ENCODE measurements at places on chromosomes 12 and 14.

GRCh38 chr12:13195785-13196129 lies 769 bp upstream of the EMP1 start:
- DNase-seq = peak; percentile 20

DNA sequence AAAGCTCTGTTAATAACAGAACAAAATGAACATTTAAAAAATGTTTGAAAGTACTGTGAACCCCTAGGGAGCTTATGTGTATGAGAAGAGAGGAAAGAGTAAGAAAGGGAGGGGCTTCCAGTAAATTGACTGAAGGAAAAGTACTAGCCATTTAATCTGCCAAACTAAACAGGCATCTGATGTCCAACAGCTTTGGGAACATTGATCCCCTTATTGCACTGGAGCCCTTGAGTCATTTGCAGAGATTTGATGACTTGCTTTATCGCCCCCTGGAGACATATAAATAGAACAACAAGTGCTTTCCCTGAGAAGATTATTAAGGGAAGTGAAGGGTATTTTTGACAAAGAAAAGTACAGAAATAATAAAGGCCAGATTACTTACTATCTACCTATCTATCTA lies 319.3 kb upstream of the NOVA1 start:
- DNase-seq = peak; percentile 55

- no peak for DNase-seq
Measured at GRCh38 chr14:91116913-91117588, 3.2 kb downstream of the DGLUCY start.

DNA sequence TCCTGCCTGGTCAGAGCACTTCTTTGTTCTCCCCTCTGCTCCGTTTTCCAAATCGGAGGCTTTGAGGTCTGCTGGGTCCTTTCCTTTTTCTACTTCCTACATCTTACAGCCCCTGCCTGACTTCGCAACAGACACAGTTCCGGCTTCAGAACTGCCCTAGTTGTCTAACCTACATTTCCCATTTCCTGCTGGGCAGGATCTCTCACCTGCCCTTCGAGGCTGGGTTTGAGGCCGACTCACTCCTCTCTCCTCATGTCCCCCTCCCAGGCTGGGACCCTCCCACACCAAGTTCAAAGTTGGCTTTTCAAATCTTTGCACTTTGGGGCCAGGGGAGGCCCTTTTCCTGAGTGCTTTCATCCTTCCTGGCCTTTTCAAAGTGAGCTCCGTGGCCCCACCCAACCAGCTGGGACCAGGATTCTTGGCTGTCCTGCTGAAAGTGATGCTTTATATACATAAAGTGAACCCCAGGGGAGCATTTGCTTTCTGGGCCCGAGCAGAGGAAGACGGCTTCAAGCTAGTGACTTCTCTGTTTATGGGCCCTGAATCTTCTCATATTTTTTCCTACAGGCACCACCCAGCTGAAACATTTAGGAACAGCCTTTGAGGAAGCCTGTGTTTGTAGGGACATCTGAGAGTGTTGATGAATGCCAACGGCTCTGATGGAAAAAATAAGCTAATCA lies 281.0 kb upstream of the CRY1 start:
- no peak for DNase-seq

DNA sequence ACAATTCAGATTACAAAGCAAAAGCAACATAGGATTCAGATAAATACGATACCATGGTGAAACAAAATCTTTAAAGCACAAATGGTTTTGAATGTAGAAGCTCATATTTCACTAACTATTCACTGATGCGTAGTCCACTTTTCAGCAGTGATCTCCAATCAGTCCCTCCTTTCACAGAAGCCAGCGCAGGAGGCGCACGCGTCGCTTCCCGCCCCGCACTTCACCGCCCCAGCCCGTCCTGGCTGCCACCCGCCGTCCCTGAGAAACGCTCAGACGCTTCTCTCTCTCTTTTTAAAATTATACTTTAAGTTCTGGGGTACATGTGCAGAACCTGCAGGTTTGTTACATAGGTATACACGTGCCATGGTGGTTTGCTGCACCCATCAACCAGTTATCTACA lies 19.8 kb upstream of the CHFR start:
- no peak for DNase-seq

GRCh38 chr12:46523863-46524770 lies 151.5 kb upstream of the SLC38A2 start:
- peak; percentile 60 for DNase-seq

DNA sequence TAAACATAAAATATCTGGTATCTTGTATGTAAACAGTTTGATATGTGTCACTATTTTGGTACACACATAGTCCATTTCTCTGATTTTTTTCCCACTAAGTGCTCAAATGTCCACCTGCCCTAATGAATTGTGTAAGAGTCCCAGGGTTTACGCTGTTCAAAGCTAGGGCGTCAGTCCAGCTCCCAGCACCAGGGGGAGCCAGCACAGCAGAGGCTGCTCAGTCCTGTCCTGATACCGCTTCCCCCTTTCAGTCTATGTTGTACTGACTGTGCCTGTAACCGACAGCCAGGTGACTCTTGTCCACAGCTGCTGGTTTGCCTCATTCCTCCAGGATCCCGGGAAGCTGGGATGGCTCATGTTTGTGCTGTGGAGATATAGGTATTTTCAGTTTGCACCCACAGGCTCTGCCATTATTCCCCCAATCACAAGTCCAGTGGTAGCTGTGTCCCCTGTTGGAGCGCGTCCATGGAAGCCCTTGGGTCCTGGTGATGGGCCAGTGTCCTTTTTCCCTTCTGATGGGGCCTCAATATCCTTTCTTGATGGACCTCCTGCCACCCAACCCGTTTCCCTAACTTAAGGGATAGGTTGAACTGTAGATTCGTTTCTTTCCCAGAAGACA lies 242.0 kb downstream of the NEDD1 start:
- peak; percentile 58 for DNase-seq

- DNase-seq = no peak
Measured at GRCh38 chr14:71365361-71365760, 458.1 kb downstream of the PCNX1 start.

GRCh38 chr12:613996-614395 lies 49.2 kb downstream of the NINJ2 start:
- no peak for DNase-seq

- peak; percentile 60 for DNase-seq
Measured at GRCh38 chr14:58639842-58640484, 2.2 kb downstream of the DACT1 start.

DNA sequence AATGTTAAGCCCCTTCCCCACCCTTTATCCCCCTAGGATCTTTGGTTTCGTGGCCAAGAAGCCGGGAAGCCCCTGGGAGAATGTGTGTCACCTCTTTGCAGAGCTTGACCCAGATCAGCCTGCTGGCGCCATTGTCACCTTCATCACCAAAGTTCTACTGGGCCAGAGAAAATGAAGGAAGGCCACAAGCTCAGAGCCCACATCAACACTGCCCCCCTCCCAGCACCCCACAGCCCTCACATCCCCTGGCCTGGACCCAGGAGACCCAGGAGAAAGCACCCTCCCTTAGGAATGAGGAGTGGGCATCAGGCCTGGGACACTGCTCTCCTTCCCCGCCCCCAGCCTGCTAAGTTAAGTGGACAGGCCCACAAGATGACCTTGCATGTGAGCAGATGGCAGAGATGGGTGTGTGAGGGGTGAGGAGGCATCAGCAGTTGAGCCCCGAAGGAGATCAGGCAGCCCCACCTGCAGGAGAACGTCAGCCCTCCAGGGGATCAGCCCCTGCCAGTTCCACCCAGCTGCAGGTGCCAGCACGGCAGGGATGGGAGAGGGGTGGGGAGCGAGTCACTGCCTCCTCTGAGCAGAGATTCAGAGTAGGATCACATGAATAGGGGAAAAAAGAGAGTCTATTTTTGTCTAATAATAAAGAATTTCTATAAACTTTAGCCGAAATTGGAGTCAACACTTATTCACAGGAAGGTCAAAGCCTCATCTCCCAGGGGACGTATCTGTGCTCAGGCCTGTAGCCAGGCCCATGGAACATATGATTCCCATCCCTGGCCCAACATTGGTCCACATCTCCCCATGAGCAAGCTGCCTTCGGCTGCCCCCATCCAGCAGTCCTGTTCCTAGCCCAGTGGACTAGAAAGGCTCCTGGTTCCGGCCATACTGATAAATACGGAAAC lies 14.1 kb downstream of the TNS2 start:
- DNase-seq = no peak

- no peak for DNase-seq
Measured at GRCh38 chr14:65096323-65097089, 5.8 kb downstream of the MAX start.

GRCh38 chr12:92603741-92604432 lies 98.9 kb upstream of the PLEKHG7 start:
- no peak for DNase-seq

GRCh38 chr14:103735439-103735814 lies 19.8 kb downstream of the ZFYVE21 start:
- no peak for DNase-seq

DNA sequence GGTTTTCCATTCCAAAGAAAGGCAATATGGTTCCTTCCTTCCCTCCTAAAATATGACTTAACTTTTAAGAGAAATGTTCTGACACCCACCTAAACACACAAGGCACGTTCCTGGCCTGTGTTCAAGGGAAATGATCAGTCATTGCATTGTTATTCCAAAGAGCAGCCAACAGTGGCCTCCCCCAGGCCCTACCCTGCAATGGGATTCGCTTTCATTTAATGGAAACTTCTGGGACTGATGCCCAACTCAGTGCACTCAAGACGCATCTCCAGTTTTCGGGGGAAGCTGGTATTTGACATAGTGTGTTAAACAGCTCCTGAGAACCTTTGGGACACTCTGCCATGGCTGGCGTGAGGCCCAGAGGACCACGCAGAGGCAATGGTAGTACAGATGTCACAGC lies 65.9 kb downstream of the DDX51 start:
- DNase-seq = no peak

DNA sequence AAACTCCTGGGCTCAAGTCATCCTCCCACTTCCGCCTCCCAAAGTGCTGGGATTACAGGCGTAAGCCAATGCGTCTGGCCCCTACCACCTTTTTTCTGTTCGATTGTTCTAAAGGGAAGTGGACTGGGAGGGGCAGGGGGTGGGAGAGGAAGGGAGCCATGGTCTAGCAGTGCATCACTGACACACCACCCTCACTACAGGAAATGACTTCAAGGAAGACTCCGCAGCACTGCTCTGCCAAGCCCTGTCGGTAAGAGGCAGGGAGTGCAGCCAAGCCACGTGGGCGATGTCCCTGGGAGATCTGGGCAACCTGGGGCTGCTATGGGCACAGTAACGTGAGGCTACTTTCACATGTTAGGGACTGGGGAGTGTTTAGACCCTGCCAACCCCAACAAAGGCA lies 18.0 kb downstream of the LRRC74A start:
- DNase-seq = no peak

GRCh38 chr12:93019212-93019927 lies 90.3 kb upstream of the EEA1 start:
- no peak for DNase-seq

Data from SJCRH30 (cell line).